C1 segment of cervical spinal cord (tissue), 14 donors: ENCODE measurements at places on chromosomes 4 and X.

DNA sequence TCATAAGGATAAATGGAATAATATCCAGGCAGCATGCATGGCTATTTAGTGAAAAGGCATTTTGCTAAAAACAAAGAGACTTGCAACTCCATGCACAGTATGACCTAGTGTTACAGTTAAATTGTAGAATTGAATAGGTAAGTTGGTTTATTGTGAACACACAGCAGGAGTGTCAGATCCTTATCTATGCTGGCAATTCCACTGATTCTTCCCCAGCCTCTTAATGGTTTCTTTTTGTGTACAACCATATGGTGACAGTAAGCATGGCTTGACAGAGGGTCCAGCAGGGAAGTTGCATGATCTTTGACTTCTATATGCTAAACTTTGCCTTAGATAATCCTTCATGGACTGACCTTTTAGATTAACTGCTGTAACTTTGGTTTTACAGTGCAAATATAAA lies 936.6 kb upstream of the EPHA5 start:
- no peak for DNase-seq

GRCh38 chrX:4668802-4669536 lies 955.5 kb upstream of the PRKX start:
- no peak for DNase-seq

GRCh38 chr4:175536852-175537453 lies 275.1 kb downstream of the GPM6A start:
- DNase-seq = no peak

GRCh38 chr4:7985891-7986441 lies 46.3 kb upstream of the AFAP1 start:
- DNase-seq = no peak

GRCh38 chr4:6722891-6723290 lies 6.9 kb downstream of the BLOC1S4 start:
- DNase-seq = no peak
